ENCODE measurements at places on chromosomes 12 and 14.

DNA sequence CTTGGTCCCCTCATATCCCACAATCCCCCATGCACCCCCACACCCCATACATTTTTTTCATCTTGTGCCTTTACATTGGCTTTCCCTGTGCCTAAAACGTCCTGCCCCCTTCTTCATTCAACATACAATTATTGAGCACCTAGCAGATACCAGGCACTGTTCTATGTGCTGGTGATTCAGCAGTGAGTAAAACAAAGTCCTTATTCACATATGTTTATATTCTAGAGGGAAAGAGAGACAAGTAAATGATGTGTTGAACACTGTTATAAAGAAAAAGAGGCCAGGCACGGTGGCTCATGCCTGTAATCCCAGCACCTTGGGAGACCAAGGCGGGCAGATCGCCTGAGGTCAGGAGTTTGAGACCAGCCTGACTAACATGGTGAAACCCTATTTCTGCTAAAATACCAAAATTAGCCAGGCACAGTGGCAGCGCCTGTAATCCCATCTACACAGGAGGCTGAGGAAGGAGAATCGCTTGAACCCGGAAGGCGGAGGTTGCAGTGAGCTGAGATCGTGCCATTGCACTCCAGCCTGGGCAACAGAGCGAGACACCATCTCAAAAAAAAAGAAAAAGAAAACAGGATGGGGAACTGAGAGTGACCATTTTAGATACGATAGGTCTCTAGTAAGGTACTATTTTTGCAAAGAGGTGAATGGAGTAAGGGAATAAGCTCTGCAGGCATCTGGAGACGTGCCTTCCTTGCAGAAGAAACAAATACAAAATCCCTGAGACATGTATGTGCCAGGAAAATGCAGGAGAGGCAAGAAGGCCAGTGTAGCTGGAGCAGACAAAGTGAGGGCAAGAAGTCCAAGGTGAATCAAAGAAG is 12.2 kb downstream of the SLC7A7 start:
- DNase-seq: no peak

DNA sequence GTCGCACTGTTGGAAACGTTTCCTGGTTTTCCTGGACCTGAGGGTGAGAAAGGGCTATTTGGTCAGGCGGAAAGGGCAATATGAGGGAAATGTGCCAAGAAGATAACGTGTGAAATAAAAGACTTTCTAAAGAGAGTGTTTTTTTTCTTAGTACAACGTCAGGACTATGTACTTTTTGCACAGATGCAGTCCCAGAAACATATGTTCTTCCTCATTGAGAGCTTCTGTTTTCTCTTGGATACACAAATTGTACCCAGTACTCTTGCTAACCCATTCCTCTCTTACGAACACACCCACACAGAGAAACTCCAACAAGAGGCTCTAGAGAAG is 669 bp upstream of the PKP2 start:
- no peak for DNase-seq

- DNase-seq: no peak
Observed at GRCh38 chr14:48349689-48350088, 674.3 kb upstream of the MDGA2 start.

- no peak for DNase-seq
Observed at GRCh38 chr12:116547955-116548501, 11.2 kb upstream of the MAP1LC3B2 start.

GRCh38 chr12:100265732-100266584 is 921 bp downstream of the DEPDC4 start:
- no peak for DNase-seq

GRCh38 chr12:131368668-131369071 is 342.2 kb upstream of the SFSWAP start:
- no peak for DNase-seq

DNA sequence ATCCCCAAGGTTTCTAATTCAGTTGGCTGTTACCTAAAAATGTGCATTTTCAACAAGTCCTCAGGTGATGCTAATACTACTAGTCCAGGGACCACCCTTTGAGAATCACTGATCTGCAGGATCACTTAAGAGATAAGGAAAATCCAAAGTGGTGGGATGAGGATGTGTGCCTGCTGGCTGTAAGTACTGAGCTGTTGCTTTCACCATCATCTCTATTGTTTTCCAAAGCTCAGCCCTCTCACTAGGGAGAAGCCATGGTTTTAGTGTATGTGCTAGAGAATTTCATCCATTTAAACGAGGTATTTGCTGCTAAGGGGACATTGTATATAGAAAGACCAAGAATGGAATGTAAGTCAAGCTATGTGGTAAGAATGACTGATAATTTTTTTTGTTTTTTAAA is 202.3 kb downstream of the KIF21A start:
- no peak for DNase-seq

DNA sequence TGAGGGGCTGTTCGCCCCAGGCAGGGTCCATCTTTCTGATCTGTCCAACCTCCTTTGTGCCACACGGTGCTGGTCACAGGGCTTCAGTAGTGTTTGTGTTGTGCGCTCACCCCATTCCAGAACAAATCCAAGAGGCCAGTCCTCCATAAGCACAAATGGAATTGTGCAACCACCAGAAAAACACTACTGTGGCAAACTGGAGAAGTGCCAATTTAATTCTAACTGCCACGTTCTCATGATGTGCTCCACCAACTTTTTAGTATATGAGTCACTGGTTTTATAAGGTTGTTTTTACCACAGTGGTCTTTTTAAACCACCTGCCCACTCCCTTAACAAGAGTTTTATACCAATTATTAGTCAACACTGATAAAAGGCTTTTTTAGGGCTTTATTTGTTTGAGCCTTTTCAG is 380.2 kb downstream of the NAV3 start:
- DNase-seq: no peak

- no peak for DNase-seq
Observed at GRCh38 chr12:108040947-108041346, 88.1 kb upstream of the WSCD2 start.

Measured in stimulated activated CD8-positive, alpha-beta memory T cell treated with anti-CD3 and anti-CD28 coated beads, Interleukin-4, amount 100 ng/mL, for 4 hours (primary cell).